ENCODE measurements at places on chromosomes 4 and X.

DNA sequence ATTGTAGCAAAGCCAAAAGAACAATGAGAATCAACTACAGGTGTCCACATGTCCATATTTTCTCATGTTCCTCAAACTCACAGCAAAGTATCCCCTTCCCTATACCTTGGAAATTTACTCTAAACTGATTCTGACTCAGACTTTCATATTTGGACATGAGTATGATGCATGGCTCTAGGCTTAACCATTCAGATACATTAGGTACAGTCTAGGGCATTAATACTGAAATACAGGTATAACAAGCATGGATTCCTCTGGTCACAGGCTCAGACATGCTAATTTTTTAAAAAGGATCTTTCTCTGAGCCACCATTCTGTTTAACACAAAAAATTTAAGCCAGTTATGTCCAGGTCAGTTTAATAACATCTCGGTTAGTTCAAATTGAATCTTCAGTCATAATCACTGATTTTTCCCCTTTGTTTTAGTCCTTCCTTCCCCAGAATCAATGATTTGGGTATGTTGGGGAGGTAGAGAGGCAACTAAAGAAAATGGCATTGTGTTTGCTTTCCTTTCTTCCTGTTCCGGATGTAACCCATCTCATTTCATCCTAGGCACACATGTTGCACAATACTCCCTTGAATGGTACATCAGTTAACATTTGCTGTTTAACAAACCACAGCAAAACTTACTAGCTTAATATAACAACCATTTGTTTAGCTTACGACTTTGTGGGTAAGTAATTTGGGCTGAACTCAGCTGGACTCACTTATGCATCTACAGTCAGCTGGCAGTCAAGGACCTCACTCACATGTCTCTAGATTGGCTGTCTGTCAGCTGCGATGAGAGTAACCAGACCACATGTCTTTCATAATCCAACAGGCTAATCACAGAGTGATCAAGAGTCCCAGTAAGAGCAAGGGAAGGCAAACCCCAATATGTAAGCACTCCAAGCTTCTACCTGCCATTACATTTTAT lies 75.3 kb upstream of the GRIA3 start:
- no peak for DNase-seq

- no peak for DNase-seq
Observed at GRCh38 chrX:30637874-30638815, 15.1 kb upstream of the GK start.

DNA sequence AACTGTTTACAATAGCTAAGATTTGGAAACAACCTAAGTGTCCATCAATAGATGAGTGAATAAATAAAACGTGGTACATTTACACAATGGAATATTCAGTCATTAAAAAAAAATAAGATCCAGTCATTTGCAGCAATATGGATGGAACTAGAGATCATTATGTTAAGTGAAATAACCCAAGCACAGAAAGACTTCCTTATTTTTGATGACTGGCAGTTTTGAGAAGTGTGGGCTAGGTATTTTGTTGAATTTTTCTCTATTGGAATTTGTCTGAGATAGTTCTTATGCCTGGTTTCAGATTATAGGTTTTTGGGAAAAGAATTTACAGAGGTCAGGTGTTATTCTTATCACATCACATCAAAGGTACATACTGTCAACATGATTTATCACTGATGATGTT lies 293.8 kb upstream of the ARSJ start:
- no peak for DNase-seq

GRCh38 chr4:113179996-113180395 lies 130.5 kb downstream of the ANK2 start:
- peak; percentile 21 for DNase-seq

- DNase-seq: peak; percentile 3
Observed at GRCh38 chr4:150540959-150541360, 41.0 kb upstream of the MAB21L2 start.

DNA sequence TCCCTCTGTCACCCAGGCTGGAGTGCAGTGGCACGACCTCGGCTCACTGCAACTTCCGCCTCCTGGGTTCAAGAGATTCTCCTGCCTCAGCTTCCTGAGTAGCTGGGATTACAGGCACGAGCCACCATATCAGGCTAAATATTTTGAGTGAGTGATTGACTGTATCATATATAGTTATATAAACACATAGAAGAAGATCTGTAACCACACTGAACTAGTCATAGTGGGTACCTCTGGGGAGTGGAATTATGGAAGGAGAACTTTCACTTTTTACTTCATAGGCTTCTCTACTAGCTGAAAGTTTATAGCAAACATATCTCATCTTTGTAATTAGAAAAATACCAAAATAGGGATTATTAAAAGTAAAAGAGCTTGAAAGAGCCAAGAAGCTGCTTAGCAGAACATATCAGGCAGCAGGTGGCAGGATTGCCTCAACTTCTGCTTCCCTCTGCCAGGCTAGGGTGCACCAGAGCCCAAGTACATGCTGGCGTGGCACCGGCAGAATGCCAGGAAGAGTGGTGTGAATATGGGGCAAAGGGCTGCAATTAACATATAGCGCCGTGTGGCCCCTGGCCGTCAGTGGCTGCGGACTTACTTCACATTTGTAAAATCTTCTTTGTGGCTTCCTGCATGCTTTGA lies 39.5 kb upstream of the CD40LG start:
- peak; percentile 12 for DNase-seq

DNA sequence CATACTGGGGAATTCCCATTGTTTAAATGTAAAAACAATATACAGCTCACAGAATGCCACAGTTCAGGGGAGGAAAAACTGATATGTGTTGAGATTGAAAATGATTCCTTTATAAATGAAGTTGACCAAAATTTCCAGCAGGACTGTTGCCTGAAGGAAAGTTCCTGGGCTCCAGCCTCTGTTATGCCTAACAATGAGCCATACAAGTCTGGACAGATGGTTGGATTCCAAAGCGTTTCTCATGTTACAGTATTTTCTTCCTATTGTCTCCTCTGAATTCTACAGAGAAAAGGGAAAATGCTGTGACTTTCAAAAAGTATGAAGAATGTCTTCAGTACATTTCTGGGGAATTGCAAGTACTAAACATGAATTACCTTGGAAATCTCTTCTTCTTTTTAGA lies 73.3 kb downstream of the ALPK1 start:
- DNase-seq: no peak

GRCh38 chr4:188078116-188078515 lies 31.3 kb downstream of the TRIML2 start:
- no peak for DNase-seq

DNA sequence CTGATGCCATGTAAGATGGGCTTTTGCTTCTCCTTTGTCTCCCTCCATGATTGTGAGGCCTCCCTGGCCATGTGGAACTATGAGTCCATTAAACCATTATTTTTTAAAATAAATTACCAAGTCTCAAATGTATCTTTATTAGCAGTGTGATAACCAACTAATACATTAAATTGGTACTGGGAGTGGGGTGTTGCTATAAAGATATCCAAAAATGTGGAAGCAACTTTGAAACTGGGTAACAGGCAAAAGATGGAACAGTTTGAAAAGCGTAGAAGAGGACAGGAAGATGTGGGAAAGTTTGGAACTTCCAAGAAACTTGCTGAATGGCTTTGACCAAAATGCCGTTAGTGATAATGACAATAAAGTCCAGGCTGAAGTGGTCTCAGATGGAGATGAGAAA lies 526.7 kb downstream of the SH3BGRL start:
- DNase-seq: no peak
